Caco-2 (cell line): ENCODE measurements at places on chromosomes 1 and 21. TPM values are rescaled to one million over a fixed set of nuclear protein-coding genes. Genes with fewer than 3 reads are reported as not detected.
A peak's percentile ranks its signal among the peaks of the same experiment; 100 is the strongest.

DNA sequence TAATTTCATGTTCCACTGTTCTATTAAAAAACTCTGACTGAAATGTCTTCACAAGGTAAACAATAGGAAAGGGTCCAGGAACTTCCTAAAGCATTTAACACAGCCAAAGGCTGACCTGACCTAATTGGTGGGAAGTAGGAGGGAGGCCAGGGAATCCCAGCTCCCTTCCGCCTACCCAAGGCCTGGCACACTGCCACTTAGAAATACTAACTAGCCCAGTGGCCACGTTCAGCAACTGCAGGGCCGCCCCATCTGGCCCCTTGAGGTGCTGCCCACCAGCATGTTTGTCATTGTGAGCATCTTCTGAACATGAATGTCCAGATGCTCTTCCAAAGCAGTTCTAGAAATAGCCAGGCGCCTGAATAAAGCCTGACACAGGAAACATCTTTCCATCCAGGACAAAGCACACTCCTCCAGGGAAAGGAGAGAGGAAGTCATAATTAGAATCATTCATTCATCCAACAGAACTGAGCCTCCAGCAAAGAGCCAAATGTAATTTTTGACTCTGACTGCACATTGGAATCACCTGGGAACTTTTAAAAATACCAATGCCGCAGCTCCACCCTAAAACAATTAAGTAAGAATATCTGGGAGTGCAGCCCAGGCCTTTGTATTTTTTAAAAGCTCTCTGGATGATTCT, 44.6 kb upstream of the BCL9 start:
- no peak for DNase-seq

The TRIM17 gene
- total RNA-seq = 4.0 and 4.5 TPM in 2 replicates

DNA sequence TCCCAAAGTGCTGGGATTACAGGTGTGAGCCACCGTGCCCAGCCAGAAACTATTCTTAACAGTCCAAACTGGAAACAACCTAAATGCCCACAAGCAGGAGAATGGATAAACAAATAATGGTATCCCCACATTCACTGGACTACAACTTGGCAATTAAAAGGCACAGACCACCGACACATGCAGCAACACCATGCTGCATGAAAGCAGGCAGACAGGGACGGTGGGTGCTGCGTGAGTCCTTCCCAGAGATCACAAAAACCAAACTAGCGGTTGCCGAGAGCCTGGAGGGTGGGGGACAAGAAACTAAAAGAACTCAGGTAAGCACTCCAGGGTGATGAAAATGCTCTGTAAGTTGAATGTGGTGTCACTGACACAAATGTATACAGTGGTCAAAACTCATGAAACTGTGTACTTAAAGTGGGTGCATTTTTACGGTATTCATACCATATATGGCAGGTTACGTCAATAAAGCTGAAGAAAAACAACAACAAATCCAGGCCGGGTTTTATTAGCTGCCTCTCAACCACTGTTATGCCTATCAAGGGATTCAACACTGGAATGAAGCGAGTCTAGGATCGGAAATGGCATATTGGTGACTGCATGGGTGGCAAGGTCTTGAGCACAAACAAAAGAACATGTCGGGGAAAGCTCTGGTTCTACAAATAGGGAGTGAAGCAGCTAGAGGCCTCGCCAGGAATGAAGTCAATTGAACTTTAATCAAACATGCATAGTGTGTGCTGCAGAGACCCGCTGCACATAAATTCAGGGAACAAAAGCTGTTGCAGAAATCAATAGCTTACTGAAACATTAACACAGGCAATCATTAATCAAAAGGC, 52.4 kb downstream of the SLC45A1 start:
- no peak for DNase-seq

The FCGR2B gene
- total RNA-seq = not detected in 2 replicates

DNA sequence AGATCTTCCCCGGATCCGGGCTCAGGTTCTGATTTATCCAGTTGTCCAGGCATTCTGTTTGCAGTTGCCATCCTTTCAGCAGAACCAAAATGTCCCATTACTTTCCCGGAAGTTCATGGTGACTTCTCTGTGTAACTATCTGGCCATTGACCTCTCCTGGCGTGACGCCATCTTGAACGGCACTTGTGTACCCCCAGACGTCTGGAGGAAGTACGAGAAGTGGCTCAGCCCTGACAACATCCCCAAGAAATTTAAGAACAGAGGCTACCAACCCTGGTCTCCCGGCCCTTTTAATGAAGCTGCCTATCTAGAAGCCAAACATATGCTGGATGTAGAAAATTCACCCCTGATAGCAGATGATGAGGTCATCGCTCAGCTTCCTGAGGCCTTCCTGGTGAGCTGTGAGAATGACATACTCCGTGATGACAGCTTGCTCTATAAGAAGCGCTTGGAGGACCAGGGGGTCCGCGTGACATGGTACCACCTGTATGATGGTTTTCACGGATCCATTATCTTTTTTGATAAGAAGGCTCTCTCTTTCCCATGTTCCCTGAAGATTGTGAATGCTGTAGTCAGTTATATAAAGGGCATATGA, 22.4 kb downstream of the AADACL4 start:
- DNase-seq = no peak

The CELA3A gene
- not detected in 2 replicates for total RNA-seq

DNA sequence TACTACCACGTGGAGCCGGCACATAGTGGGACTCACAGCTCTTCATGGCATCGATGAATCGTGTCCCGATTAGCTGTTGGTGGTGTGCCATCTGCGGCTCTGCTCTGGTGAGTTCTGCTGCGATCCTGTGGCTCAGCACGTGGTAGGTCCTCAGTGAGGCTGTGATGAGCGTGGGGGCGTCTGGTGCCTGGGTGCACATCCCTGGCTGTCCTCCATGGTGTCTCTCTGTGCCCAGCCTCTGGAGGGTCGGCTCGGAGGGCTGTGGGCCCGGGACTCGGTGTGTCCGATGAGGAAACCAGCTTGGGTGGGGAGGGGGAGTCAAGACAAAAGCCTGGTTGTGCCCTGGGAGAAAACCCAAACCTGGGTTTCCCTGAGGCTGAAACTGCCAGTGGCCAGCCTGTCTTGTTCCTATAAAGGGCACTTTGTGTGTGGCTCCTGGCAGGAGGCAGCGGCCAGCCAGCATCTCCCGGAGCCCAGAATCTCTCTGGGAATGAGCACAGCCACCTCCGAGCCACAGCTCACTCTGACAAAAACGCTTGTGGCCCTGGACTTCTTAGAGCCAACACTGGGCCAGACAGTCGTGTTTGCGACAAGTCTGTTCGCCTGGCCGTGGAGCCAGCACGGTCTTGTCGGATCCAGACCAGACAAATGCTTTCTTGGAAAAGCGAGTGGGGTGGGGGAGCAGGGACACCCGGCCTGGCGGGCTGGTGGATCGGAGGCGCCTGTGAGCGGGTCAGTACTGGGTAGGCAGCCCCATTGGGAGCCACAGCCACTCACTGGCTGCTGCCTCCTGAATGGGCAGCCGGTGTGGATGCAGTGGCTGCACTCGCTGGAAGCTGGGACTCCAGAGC, 31.8 kb downstream of the SPSB1 start:
- no peak for DNase-seq

- DNase-seq = no peak
Measured at GRCh38 chr1:204216236-204216635, 2.4 kb upstream of the GOLT1A start.

DNA sequence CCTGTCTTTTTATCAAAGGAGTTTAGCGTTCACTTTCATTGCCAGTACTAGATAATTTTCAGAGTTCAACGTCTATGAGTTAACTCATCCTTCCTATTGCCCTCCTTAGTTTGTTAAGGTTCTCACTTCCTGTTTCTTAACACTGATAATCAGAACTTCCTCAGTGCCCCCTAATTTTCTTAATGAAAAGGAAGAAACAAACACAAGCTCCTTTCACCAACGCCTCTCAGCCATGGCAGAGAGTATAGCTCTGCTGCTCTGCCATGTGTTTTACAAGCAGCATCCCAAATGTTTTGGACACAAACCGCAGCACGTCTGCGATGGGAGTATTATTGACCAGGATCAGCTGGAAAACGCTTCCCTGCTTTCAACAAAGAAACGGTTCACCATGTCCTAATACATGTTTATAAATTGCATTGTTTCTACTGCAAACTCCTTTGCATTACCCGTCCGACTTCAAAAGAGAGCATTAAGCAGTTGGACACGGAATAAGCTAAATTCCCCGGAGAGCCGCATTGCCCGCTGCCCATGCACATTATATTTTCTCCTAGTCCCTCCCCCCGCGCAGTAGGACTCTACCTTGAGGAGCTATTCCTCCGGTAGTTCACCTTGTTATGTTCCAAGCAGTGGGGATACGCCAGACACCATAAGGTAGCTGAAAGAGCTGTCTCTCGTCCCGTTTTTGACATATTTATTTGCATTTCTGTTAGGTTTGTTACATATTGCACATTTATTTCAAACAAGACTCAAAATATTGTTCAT, 561 bp downstream of the OLFM3 start:
- DNase-seq = no peak

DNA sequence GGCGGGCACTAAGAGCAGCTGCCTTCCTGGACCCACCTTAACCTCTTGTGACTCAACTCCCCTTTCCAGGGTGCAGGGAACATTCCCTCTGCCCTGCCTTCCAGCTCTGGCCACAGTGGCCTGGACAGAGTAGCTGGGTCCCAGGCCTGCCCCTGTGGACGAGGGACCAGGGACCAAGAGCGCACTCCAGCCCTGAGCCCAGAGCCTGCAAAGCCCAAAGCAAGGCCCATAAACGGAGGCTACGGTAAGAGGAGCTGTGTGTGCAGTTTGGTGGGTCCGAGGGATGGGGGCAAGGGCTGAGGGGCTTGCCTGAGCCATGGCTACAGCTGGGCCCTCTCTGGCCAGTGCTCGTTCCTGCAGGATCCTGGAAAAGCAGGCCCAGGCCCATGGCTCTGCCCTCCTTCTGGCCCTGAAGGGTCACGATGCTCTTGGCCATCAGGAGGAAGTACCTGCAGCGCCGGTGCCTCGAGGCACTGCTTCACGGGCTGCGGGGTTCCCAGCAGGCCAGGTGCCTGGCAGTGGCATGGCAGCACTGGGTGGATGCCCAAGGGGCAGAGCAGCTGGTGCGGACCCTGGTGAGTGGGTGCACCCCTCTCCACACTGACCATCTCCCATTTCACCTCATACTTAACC, 17.8 kb downstream of the MTHFR start:
- no peak for DNase-seq

DNA sequence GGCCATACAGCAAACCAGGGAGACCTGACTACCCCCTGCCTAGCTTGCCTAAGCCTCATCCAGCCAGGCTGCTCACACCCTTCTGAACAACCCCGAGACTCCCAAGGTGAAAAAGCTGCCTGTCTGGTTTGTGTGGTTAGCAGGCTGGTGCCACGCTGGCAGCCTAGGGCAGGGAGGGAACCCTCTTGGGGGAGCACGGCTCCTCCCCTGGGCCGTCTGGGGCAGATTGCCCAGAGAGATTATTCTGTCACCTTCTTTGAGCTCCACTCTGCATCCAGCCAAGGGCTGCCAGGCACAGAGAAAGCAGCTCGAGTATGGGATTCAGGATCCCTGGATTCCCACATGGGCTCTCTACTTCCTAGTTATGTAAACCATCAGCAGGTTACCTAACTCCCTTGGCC, 27.5 kb upstream of the TCEA3 start:
- no peak for DNase-seq

- no peak for DNase-seq
Measured at GRCh38 chr21:45051580-45052434, 22.6 kb upstream of the ADARB1 start.

The CHIA gene
- total RNA-seq = not detected in 2 replicates

- peak; percentile 59 for DNase-seq
Measured at GRCh38 chr1:35557118-35557610, at the start of gene KIAA0319L. Gene KIAA0319L, minus strand, starts transcription at chr1:35557403. Its CDS starts 2,912 bp downstream, at chr1:35554491.

GRCh38 chr1:167294528-167294927, 73.8 kb downstream of the POU2F1 start:
- no peak for DNase-seq

DNA sequence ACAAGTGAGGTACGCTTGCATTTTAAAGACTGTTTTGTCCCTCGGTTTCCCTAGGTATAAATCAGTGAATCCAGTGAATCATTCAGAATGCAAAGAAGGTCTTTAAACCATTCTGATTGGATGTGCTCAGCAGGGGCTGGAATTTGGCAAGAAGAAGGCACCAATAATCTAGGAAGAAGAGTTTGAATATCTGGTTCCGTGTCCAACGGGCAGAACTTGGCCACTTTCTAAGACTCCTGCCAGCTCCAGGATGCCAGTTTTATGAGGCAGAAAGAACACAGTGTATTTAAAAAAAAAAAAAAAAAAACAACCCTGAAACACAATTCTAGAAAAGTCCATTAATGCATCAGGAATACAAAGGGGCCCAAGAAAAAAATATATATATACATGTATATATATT, 3.0 kb upstream of the TENT5C start:
- no peak for DNase-seq

The S100A9 gene
- total RNA-seq = 0.63 TPM in 1 of 2 replicates, not detected in the other

- DNase-seq = no peak
Measured at GRCh38 chr1:32997381-32997891, 32.8 kb upstream of the RNF19B start.

DNA sequence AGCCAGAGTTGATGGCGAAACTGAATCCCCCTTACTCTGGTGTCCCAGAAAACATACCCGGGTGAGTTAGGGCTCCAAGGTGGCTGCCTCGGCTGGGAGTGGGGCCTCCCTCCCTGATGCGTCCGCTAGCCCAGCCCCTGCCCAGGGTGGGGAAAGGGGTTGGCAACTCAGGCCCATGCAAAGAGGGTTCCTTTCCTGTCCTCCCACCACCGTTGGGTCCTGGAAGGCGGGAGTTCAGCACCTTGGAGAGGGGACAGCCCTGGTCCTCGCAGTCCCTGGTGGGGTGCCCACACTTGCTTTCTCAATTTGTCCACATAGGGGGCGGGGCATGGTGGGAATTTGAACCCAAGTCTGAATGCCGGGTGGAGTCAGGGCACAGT, 6.1 kb downstream of the SRM start:
- DNase-seq = no peak

GRCh38 chr1:2982615-2983318, 38.5 kb upstream of the ACTRT2 start:
- no peak for DNase-seq

DNA sequence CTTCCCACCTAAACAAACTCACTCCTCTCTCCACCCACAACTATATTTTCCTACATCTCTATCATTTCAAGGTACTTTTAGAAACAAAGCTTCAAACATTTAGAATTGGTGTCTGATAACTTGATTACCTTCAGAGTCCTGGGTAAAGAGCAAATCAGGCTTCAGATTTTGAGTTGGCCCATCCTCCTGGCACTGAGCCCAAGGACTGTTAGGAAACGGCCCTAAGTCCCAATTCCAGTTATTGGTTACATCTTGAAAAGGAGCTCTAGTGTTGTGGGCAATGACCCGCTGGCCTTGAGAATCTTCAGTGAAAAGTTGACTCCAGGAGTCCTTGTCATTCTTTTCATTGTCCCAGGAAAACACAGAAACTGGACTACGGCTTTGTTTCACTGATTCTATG, 15.1 kb downstream of the MTFR1L start:
- no peak for DNase-seq
